ENCODE measurements at places on chromosomes 16 and 17.

DNA sequence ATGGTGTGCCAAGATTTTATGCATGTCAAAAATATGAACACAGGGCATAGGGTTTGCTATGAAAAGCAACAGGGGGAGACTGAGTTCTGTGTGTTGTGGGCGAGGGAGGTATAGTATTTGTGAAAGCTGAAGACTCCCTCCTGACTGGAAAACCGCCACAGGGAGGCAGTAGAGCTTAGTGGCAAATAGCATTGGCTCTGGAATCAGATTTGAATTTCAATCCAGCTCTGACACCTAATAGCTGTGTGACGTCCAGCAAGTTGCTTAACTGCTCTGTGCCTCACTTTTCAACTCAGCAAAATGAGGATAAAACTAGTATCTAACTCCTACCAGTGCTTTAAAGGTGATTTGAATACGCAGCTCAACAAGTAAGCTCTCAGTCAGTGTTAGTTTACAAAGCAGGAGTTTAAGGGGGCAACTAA lies 22.0 kb downstream of the KPNA2 start:
- no peak for DNase-seq

DNA sequence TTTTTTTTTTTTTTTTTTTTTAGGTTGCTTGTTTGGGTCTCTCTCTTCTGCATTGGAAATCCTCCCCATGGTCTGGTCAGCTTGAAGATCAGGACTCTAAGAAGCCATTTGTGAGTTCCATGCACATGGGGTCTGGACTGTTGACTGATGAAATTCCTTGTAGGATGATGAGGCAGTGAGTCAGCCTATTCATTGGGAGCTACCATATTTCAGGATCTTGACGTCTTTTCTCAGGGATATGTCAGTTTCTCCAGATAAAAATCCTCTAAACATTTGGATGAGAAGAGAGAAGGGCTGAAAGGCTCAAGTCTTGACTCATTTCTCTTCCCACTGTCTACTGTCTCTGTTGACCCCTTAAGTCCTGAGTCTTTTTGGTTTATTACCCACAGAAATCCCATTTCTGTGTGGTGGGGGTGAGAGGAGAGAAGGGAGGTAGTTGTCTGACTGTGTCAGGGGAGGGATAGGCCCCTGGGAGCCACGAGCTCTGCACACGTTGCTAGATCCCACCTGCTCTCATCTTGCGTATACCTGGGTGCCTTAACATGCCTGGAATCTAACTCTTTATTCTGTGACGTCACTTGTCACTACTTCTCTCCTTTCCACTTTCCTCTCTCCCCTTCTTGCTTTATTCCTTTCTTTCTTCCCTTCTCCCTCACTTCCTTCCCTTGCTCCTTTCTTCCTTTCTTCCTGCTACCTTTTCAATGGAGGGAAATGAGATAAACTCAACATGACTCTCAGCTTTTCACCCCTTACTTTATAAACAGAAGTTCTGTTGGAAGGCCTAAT lies 333.1 kb upstream of the XYLT1 start:
- no peak for DNase-seq

DNA sequence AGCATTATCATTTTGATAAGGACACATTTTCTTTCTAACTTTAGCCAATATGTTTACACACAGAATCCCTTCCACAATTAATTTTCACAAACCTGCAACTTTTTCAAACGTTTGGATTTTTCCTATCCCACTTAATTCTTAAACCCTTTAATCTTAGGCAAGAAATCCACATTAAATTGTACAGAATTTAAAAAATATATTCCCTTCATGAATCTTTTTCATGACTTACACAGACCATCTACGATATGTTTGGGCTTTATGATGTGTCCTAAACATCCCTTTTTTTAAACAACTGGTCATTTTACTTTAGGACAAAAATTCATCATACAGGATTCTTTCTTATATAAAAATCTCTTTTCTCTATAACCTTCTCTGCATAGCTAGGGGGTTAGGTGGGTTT lies 241.5 kb upstream of the CNTNAP4 start:
- DNase-seq: no peak

DNA sequence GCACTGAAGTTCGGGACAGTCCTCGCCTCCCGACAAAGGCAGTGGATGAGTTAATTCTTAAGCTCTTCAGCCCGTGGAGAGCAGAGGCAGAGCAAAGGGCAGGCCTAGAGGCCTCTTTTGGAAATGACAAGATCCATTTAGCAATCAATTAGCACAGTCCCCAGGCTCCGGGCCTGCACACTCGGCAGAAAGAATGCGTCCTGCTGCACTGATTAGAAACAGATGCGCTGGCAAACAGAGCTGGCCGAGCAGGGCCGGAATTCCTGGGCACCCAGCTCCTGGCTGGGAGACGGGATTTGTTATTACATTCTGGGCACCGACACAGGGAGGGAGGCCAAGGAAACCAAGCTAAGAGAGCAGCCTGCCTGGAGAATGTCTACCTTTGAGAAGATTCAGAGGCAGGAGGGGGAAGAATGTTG lies 162.9 kb downstream of the COPRS start:
- DNase-seq: no peak

GRCh38 chr17:80830020-80830780 lies 161.4 kb upstream of the CHMP6 start:
- DNase-seq: no peak

GRCh38 chr17:80558046-80558445 lies 13.4 kb downstream of the RPTOR start:
- no peak for DNase-seq

DNA sequence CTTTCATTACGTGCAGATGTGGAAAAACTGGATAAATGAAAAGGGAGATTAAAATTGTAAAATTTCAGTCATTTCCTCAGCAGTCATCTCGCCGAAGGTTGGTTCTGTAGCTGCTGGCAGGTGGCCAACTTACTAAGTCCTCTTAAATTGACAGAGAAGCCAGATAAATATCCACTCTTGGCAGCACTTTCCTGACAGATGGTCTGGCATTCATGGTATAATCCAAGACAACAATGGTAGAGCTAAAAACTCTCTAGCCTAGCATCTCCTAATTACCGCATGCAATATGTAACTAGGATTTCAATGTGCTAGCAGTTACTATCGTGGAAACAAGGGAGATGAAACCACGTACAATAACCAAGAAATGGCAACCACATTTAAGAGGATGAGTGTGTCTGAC lies 306.3 kb downstream of the CNTNAP4 start:
- DNase-seq: peak; percentile 49

GRCh38 chr17:45782889-45783592 lies 1.1 kb upstream of the CRHR1 start:
- no peak for DNase-seq

GRCh38 chr17:61593426-61593825 lies 2.4 kb upstream of the NACA2 start:
- no peak for DNase-seq

- DNase-seq: no peak
Observed at GRCh38 chr17:8126491-8127066, 2.7 kb upstream of the HES7 start.

- DNase-seq: no peak
Observed at GRCh38 chr16:58582971-58583765, 46.5 kb downstream of the CNOT1 start.

DNA sequence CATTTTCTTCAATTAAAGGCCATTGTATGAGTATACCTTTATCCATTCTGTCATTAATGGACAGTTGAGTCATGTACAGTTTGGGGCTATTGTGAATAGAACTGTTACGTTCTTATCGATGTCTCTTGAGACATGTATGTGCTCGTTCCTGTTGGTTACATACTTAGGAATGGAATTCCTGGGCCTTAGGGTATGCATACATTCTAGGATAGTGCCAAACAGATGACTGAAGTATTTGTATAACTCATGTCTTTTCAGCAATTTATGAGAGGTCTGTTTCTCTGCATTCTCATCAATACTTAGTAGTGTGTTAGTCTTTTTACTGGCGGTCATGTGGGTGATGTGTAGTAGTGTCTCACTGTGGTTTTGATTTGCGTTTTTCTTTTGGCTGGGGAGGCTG lies 81.2 kb downstream of the USP22 start:
- no peak for DNase-seq

DNA sequence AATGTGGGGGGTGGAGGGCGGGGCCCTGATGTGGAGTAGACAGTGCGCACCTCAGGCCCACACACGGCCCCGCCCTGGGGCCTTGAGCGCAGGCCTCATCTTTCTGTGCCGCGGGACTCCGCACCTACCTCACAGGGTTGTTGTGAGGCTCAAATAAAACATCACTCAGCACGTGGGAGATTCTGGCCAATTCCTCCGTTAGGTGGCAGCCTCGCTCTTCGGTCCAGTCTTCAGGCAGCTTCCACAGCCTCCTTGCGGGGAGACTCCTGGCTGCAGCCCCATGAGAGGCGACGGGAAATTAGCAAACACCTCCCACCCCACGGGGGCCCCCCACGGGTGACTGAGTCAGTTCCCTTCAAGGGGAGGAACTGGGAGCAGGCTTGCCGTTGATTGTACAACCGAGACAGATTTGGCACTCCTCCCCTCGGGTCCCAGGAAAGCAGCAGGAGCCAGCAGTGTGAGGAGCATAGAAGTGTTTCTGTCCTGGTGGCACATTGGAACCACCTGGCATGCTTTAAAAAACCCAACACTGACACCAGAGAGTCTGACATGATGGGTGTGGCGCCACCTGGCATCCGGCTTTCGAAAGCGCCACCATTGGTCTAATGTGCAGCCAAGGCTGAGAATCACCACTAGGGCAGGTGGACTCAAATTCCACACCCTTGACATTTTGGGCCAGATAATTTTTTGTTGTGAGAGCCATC lies 7.6 kb downstream of the MRM1 start:
- peak; percentile 31 for DNase-seq

DNA sequence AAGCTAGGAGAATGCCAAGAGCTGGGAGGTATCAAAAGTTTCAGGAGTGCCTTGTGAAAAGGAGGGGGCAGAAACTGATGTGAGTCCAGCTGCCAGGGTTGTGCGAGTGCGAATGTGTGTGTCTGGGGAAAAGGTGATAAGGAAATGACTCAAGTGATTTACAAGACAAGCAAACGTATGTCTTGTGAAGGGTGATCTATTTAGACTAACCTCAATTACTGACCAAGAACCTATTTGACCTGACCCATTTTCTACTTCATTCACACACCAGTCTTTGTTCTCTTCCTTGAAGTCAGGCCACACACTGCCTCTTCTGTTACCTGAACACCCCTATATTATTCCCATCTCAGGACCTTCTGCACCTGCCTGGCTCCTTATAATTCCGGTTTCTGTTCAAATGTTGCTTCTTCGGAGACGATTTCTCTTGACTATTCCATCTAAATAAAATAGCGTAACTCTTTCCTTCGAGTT lies 1.0 kb downstream of the GDE1 start:
- no peak for DNase-seq

- no peak for DNase-seq
Observed at GRCh38 chr16:20774703-20775362, 11.0 kb downstream of the ACSM3 start.

DNA sequence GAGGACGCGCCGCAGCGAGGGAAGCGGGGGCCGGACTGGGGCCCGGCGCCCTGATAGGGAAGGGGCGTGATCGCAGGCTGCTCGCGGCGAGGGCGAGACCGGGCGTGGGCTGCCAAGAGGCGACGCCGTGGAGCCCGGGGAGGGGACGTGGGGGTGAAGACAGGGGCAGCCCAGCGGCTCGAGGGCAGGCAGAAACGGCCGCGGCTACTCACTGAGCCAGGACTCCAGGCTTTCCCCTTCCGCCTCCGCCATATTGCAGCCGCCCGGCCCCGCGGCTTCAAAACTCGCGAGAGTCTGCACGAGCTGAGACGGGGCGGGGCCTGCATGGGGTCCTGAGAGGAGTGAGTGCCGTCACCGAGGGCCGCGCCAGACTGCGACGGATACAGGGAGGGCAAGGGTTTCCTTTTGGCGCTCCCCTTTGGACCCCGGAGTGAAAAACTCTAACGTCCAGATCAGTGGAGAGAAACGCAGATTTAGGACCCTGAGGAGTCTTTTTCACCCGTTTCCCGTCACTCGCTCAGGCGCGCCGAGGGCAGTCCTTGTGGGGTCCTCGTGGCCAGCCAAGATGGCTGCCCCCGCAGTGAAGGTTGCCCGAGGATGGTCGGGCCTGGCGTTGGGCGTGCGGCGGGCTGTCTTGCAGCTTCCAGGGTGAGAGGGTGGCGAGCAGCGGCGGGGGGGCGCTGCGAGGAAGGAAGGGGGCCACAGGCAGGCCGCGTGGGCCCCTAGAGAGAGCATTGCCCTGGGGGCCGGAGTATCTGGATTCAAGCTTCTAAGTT lies at the start of the genes GGA3 and MRPS7:
Gene GGA3, minus strand, starts transcription at position 271 of the 776 bp plus-strand sequence. Its CDS starts 19 bp downstream, at position 252.
Gene MRPS7, plus strand, starts transcription at position 544 of the 776 bp plus-strand sequence. Its CDS starts 22 bp downstream, at position 566.
- peak; percentile 59 for DNase-seq

DNA sequence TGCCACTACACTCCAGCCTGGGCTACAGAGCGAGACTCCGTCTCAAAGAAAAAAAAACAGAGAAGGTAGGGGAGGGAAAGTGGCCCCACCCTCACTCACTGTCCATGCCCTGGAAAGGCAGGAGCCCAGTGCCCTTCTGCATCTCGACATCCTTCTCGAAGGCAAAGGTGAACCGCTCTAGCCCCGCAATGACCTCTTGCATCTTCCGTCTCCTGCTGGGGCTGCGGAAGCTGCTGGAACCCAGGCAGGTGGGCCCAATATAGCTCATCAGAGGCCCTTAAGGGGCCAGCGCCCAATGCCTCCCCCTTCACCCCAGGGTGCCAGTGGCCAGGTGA lies at the start of gene CPSF4L:
Gene CPSF4L, minus strand, starts transcription at position 264 of the 335 bp plus-strand sequence. Its CDS starts 62 bp downstream, at position 202.
- no peak for DNase-seq

DNA sequence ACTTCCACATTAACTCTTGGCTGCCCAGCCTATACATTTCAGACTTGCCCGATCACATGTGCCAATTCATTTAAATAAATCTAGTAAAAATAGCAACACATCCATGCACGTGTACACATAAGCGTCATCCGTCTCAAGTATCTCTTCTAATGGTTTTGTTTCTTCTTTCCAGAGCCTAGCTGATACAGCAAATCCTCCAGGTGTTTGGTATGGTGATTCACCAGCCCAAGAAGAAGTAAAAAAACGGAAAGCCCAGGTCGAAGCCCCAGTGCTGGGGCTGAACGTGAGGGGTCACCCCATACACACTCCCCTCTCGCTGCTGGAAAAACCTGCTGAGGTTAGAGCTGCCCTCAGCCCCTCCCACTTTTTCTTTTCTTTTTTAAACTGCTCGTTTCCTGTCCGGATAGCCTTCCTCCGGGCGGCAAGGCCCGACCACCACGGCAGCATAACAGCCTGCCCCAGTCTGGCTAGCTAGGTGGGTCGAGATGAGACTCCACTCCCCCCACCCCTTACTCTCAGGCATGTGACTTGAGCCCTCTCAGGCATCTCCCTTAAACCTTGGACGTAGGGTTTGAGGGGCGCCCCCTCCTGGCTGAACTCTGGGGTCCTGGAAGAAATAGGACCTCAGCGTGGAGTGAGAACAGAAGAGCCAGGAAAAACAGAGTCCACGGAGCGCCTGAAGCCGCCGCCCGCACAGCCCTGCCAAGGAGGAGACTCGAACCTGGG lies 13.9 kb upstream of the OR1F1 start:
- no peak for DNase-seq

DNA sequence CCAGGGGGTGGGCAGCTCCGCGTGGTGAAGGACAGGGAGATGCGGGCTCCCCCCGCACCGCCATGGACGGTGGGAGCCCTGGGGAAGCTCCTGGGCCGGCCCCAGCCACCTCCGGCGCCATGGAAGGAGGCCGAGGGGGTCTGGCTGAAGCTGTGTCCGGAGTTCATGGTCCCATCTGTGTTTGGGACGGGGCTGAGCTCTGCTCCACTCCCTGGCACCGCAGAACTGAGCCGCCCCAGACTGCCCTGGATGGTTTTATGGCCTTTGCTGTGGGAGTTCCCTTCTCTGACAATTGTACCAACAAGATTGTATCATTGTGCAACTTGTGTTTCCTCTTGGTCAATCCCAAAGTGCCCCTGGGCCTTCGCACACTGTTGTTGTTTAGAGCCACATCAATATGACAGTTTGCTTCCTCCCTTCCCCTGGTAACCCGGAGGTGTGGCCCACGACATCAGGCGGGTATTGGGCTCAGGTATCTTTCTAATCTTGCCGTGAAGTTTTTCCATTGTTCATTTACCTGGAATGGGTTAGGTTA lies 942 bp downstream of the KRT23 start:
- no peak for DNase-seq
